Hematopoietic multipotent progenitor cell treated with erythropoietin and hydrocortisone succinate and interleukin-3 and kit ligand, for 8 days (in vitro differentiated cells): ENCODE measurements at places on chromosomes 5 and 9.

GRCh38 chr9:118209343-118209742, 505.1 kb downstream of the TLR4 start:
- no peak for DNase-seq

- no peak for DNase-seq
These were observed 1962.2 kb upstream of the WWC1 start for GRCh38 chr5:166329149-166329800.

- DNase-seq, result no peak
These were observed 218.1 kb downstream of the AOPEP start for GRCh38 chr9:94944626-94945025.

DNA sequence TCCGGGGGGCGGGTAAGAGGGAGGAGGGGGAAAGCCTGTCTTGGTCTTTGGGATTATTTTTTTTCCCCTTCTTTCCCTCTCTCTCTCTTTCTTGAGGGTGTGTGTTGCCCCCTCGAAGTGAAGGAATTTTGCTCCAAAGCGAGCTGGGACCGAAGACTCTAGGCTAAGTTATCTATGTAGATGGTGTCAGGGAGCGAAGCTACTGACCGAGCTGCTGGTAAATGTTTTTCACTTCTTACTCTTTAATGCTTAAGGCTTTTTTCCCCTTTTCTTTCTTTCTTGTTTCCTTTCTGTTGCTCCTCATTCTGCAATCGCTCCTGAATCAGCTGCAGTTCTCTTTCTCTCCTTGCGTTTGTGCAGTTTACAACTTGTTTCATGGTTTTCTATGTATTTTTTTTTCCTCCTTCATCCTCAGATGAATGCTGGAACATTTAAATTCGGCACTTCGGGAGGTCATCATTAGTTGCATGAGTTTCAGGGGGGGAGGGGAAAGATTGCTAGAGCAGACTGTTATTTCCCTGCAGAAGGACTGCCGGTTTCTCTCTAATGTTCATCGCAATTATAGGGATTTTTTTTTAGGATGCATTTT, 1312.0 kb upstream of the WWC1 start:
- no peak for DNase-seq

GRCh38 chr5:131230406-131230805, 33.4 kb upstream of the CDC42SE2 start:
- no peak for DNase-seq
